ENCODE measurements at places on chromosomes 2 and 18. TPM values are rescaled to one million over a fixed set of nuclear protein-coding genes. Genes with fewer than 3 reads are reported as not detected.
A peak's percentile ranks its signal among the peaks of the same experiment; 100 is the strongest.

GRCh38 chr2:69315160-69315761, 71.8 kb downstream of the GFPT1 start:
- H3K36me3 ChIP-seq, result no peaks in the 10 kb centered on the region
- no peaks in the 10 kb centered on the region for H3K27me3 ChIP-seq
- H3K27ac ChIP-seq, result no peak overlapping the region

DNA sequence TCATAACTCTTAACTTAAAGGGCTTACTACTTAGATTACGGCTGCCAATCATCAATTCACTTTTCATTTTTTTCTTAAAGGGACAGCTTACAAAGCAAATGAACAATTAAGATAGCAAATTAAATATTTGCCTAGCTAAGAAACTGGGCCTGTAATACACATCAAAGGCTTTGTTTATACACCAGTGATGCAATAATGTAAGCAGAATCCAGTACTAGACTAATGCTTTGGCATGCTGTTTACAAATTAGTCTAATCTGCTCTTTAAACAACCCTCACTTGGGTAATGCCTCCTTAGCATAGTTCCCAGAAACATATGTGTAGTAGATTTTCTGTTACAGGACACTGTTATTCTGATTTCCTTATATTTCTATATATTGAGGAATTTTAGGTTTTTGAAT, 105.8 kb downstream of the ARHGAP28 start:
- no peaks in the 10 kb centered on the region for H3K36me3 ChIP-seq
- no peaks in the 10 kb centered on the region for H3K27me3 ChIP-seq
- no peak for DNase-seq
- no peak overlapping the region for H3K27ac ChIP-seq

TYW5 gene
- total RNA-seq, result 6.8 TPM

SPEG gene
- total RNA-seq, result 0.75 TPM

- no peaks in the 10 kb centered on the region for H3K4me1 ChIP-seq
- no peak for DNase-seq
- H3K27ac ChIP-seq, result no peak overlapping the region
- no peaks in the 10 kb centered on the region for H3K36me3 ChIP-seq
- no peak overlapping the region for H3K4me3 ChIP-seq
These were observed 297.8 kb upstream of the PIK3C3 start for GRCh38 chr18:41657189-41657588.

- no peaks in the 10 kb centered on the region for H3K4me1 ChIP-seq
- no peak overlapping the region for H3K27ac ChIP-seq
- H3K36me3 ChIP-seq, result no peaks in the 10 kb centered on the region
- no peaks in the 10 kb centered on the region for H3K27me3 ChIP-seq
- H3K4me3 ChIP-seq, result no peak overlapping the region
These were observed 13.8 kb upstream of the MGAT5 start for GRCh38 chr2:134240061-134240460.

C2orf15 gene
- total RNA-seq, result 0.33 TPM

DNA sequence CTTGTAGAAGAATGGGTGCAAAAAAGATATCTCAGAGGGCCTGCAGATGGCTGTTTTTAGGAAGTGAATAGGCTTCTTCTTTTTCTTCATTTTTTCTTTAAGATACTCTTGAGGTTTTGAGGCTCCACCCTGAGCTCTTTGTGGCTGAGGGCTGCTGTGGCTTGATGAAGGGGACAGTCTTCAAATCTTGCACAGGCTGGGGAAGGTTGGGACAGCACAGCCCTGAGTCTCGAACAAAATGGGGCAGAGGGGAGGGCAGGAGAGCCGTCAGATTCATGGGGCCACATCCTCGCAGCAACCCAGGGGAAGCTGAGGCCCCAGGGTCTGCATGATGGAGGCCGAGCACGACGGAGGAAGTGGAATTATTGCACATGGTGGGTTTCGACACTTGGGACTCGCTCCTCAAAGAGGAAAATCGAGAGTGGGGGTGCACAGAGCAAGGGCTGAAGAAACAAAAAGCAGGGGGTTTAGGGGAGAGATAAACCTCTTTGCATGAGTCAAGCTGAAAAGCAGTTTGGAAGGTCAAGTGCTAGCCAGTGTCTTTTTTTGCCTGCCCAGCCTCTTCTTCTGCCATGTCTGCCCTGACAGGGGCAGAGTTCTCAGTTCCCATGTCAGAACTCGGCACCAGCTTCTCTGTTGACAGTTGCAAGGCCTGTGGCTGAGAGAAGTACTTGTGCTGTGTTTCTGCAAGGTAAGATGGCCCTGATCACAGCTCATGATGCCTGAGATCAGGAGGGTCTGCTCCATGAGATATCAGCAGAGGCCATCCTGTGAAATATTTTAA, 19.5 kb downstream of the INPP4A start:
- no peak overlapping the region for H3K4me3 ChIP-seq
- peak overlapping the region; percentile 50 for H3K27ac ChIP-seq
- H3K36me3 ChIP-seq, result no peaks in the 10 kb centered on the region
- no peaks in the 10 kb centered on the region for H3K27me3 ChIP-seq

SSB gene
- 49.2 TPM for total RNA-seq

COLEC12 gene
- total RNA-seq, result 0.33 TPM

- no peak overlapping the region for H3K27ac ChIP-seq
- H3K36me3 ChIP-seq, result no peaks in the 10 kb centered on the region
- peaks cover 11% of the 10 kb centered on the region for H3K27me3 ChIP-seq
- DNase-seq, result no peak
- no peaks in the 10 kb centered on the region for H3K4me1 ChIP-seq
- H3K4me3 ChIP-seq, result no peak overlapping the region
These were observed 66.4 kb downstream of the DCDC2C start for GRCh38 chr2:3769766-3770165.

SFT2D3 gene
- total RNA-seq, result 4.9 TPM

DNA sequence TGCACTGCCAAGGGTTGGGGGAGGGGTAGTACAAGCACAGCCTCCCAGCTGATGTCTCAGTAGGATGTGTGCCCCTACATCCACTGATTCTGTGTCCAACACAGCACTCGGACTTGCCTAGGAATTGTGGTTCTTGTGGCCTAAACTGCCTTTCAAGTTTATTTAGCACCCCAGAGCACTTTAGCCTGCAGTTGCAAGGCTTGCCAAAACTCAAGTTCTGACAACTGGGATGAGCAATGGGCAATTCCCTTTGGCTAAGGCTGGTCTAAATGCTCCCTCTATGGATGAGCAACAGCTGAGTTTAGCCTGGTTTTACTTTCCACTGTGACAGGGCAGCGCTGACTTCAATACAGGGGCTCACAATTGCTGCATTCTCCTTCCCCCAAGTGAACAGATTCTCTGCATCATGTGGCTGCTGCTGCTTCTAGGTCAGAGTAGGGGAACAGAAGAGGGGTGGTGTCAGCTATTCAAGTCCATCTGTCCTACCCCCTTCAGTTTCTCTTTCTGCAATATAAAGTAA, 471.5 kb downstream of the PIK3C3 start:
- no peak overlapping the region for H3K27ac ChIP-seq
- DNase-seq, result no peak
- H3K4me1 ChIP-seq, result no peaks in the 10 kb centered on the region
- no peak overlapping the region for H3K4me3 ChIP-seq
- H3K27me3 ChIP-seq, result no peaks in the 10 kb centered on the region
- no peaks in the 10 kb centered on the region for H3K36me3 ChIP-seq

PLA2R1 gene
- total RNA-seq, result 0.70 TPM

DNA sequence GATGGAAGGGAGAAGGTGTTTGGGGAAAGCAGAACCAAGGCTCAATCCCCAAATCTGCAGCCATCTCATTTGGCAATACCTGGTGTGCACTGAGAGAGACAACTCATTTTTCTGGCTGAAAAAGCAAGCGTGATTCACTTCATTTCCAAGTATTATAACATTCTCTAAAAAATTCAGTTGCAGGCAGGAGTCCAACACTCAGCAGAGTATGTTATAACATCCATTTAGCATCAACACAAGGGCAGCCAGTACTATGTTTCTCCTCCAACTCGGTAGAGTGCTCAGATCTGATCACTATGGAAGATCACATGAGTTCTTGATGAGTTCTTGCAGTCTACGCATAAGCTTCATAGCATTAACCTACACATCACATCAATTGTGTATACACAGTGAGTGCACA, 99.4 kb upstream of the PID1 start:
- H3K27me3 ChIP-seq, result no peaks in the 10 kb centered on the region
- no peak overlapping the region for H3K27ac ChIP-seq
- no peaks in the 10 kb centered on the region for H3K36me3 ChIP-seq
- DNase-seq, result no peak

FOXD4L1 gene
- 0.42 TPM for total RNA-seq

EHD3 gene
- total RNA-seq, result 20.2 TPM

- H3K36me3 ChIP-seq, result no peaks in the 10 kb centered on the region
- no peaks in the 10 kb centered on the region for H3K4me1 ChIP-seq
- no peaks in the 10 kb centered on the region for H3K27me3 ChIP-seq
- no peak for DNase-seq
- no peak overlapping the region for H3K27ac ChIP-seq
These were observed 273.9 kb downstream of the PHLPP1 start for GRCh38 chr18:62989195-62989594.

DNA sequence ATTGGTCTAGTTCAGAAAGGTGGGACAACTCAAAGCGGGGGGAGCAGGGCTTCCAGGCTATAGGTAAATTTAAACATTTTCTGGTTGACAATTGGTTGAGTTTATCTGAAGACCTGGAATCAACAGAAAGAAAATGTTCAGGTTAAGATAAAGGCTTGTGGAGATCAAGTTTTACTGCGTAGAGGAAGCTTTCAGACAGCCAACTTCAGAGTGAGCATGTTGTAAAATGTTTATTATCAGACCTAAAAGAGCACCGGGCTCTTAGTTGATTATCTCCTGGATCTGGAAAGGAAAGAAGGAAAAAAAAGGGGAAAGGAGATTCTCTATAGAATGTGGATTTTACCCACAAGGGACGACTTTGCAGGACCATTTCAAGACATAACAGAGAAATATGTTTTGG, 227.0 kb upstream of the SH3BP4 start:
- H3K4me3 ChIP-seq, result no peak overlapping the region
- no peaks in the 10 kb centered on the region for H3K4me1 ChIP-seq
- H3K27me3 ChIP-seq, result no peaks in the 10 kb centered on the region

DNA sequence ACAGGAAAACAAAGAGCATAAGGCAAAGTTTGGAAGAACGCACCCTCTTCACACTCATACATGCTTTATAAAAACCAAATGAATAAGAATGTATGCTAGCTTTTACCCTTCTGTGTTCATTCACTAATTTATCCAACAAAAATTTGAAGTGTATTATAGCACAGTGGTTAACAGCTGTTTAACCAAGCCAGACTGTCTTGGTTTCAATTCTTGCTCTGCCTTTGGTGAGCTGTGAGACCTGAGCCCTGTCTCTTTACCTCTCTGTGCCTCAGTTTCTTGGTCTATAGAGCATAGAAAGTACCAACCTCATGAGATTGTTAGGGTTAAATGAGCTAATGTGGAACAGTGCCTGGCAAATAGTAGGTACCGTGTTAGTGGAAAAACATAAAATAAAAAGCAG, 104.5 kb upstream of the TTC39C start:
- no peaks in the 10 kb centered on the region for H3K36me3 ChIP-seq
- H3K4me1 ChIP-seq, result no peaks in the 10 kb centered on the region
- DNase-seq, result no peak
- no peak overlapping the region for H3K27ac ChIP-seq
- no peaks in the 10 kb centered on the region for H3K27me3 ChIP-seq

- no peaks in the 10 kb centered on the region for H3K27me3 ChIP-seq
- no peaks in the 10 kb centered on the region for H3K4me1 ChIP-seq
- no peak overlapping the region for H3K4me3 ChIP-seq
- no peak overlapping the region for H3K27ac ChIP-seq
- H3K36me3 ChIP-seq, result no peaks in the 10 kb centered on the region
- DNase-seq, result no peak
These were observed 105.5 kb downstream of the NCKAP5 start for GRCh38 chr2:133462811-133463210.

DNA sequence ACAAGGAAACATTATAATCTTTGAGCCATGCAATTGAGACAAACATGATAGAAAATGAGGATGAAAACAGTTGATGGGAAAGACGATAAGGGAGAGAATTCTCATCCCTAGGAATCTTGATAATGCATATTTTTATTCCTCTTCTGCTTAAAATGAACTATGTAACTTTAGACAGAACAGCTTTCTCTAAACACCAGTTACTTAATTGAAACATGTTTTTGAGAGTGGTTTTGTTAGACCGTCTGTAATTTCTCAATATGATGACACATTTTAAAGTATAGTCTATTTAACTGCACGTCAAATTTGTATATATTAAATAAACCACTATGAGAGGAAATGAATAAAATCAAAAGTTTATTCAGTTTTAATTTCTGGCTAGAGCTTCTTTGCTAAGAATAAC, 1453.9 kb upstream of the NXPH2 start:
- no peak overlapping the region for H3K4me3 ChIP-seq
- H3K27me3 ChIP-seq, result no peaks in the 10 kb centered on the region
- DNase-seq, result no peak
- H3K4me1 ChIP-seq, result no peaks in the 10 kb centered on the region
- H3K36me3 ChIP-seq, result no peaks in the 10 kb centered on the region

DNA sequence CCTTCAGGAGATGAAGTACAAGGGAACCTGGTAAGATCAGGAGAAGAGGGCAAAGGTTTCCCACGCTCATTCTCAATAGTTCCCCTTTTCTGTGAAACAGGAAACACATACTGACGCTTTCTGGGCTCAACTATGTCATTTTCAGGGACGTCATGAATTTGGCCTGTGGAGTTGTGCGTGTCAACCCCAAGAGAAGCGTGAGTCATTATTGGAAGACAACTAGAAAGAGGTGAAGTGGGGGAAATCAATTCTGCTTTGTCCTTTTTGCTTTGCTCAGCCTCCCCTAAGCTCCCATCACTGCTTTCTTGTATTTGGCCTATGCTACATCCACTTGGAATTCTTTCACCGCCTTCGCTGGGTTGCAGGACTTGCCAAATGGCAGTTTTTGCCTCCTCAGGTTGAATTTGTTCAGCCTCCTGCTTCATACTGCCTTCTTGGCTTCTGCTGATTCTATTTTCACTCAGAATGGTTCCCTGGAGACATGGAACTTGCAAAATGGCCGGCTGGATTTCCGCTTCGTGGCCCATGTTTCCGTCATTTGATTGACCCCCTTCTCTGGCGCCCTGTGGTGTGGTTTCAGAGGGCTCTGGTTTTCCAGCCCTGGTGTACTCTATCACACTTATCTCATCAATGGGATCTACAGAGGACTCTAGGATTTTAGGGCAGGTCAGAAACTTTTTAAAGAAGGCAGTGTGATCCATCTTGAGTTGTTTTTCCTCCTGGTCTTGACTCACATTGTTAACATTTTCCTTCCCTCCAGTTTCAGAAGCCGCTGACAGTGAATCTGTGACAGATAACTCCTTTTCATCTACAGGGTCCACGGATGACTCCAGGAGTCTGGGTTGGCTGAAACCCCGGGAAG, 93.3 kb downstream of the ALPK2 start:
- no peak for DNase-seq
- no peak overlapping the region for H3K27ac ChIP-seq
- H3K4me3 ChIP-seq, result no peak overlapping the region
- no peaks in the 10 kb centered on the region for H3K27me3 ChIP-seq
